ENCODE measurements at places on chromosomes 3 and 15. TPM values are rescaled to one million over a fixed set of nuclear protein-coding genes. Genes with fewer than 3 reads are reported as not detected.

The STAB1 gene
- total RNA-seq: 0.02 TPM

DNA sequence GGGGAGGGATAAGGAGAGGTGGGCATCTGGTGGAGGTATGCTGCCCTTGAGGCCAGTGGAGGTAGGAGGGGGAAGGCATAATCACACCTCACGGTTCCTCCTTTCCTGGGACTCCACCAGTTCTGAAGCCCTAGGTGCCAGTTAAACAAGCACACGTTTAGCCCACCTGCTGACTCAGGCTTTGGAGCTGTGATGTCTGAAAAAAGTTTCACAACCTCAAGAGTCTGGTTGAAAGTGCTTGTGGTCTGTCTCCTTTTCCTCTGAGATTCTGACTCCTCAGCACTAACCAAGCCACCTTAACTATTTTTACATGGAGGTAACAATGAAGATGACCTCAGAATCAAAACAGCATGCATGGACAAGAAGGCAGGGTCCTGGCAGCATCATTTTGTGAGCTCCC is 23.0 kb downstream of the HPS3 start:
- no peaks in the 10 kb centered on the region for H3K27me3 ChIP-seq
- peaks cover 18% of the 10 kb centered on the region for H3K4me1 ChIP-seq
- H3K4me3 ChIP-seq: no peak overlapping the region

- no peaks in the 10 kb centered on the region for H3K36me3 ChIP-seq
- DNase-seq: no peak
- H3K27me3 ChIP-seq: no peaks in the 10 kb centered on the region
- no peak overlapping the region for H3K27ac ChIP-seq
Observed at GRCh38 chr3:64873400-64873799, 185.6 kb upstream of the ADAMTS9 start.

DNA sequence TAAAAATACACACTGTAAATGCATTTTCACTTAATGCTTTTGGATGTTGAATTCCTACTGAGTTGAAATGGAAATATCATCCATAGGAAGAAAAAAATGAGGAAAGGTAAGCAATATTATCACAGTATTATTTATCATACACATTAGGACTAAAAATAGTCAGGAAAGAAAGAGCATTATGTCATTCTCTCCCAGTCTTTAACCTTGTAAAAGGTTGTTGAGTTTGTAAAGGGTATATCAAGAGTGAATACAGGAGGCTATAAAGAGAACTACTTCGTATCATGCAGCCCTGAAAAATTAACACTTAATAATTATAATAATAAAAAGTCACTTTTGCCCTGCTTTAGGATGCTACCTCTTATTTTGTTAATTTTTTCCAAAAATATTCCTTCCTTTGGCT is 395.8 kb downstream of the FOXP1 start:
- peaks cover 10% of the 10 kb centered on the region for H3K36me3 ChIP-seq
- DNase-seq: no peak
- no peak overlapping the region for H3K27ac ChIP-seq
- no peak overlapping the region for H3K4me3 ChIP-seq

DNA sequence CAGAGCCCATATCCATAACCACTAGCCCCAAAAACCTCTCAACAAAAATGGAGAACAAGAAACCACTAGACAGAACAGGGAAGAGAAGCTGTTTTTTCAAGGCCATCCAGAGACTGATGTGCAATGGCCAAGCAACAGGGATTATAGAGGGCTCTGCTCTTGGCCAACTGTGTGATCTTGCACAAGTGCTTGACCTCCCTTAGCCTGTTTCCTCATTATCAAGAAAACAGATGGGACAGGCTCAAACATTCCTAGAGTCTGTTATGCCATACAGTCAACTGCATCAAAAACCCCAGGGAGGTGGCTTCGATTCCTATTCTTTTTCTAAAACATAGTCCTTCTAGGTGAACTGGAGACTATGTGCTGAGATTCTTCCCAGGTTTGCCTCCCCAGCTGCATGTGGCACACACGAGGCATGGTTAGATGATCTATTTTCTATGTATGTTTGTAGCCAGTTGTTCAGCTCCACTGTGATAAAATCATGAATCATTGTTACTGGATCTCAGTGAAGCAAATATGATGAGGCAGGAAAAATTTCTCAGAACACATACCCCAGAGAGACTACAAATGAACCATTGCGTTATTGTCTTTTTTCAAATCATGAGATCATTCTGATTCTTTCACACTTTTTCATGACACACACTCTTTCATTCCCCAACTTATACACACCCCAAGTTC is 132.9 kb upstream of the TGFBR2 start:
- DNase-seq: no peak
- no peak overlapping the region for H3K4me3 ChIP-seq
- no peaks in the 10 kb centered on the region for H3K27me3 ChIP-seq

DNA sequence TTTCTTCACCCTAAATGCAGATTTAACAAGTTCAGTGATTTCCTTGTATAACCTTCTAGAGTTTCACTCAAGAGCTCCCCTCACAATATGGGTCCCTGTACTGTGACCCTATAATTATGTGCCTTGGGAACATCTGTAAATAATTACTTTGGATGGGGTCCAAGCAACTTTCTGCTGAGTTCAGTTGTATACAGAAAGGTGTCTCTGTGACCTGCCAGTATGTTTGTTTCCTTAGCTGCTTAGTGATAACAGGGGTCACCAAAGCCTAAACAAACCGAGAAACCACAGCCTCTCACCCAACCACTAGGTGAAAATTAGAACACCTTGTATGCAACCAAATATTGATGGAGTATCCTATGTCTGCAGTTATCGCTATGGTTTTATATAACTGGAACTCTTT is 29.8 kb upstream of the SLC25A36 start:
- peaks cover 5% of the 10 kb centered on the region for H3K27me3 ChIP-seq
- no peaks in the 10 kb centered on the region for H3K4me1 ChIP-seq
- H3K4me3 ChIP-seq: no peak overlapping the region

DNA sequence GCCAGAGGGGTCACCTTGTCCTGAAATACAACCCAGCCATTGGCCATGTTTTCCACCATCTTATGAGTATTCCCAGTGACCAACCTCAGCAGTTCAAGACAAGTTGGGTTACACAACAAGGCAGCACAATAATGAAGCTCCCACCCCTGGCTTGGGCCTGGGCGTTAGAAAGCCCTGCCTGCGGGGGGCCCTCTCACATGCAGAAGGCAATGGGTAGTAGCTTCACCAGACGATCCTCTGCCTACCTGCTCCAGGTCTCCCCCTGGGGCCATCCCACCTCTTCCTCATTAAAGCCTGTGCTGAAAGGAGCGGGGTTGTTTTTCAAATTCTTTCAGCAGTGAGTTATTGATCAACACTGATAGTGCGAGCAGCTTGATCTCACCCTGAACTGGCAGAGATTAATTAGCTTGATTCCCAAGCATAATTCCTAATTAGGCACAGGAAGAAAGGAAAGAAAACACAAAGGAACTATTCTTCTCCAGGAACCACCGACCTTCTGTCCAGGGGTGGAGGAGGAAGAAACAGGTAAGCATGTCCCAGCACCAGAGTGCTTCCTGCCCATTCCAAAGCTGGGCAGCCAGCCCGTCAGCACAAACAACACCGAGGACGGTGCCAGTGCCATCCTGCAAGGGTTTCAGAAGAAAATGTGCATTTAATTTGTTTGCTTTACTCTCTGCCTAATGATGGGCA is 79.7 kb upstream of the CGNL1 start:
- H3K27me3 ChIP-seq: no peaks in the 10 kb centered on the region
- no peak overlapping the region for H3K4me3 ChIP-seq
- peaks cover 7% of the 10 kb centered on the region for H3K4me1 ChIP-seq

The GPR87 gene
- total RNA-seq: 0.22 TPM

- no peak overlapping the region for H3K27ac ChIP-seq
- no peaks in the 10 kb centered on the region for H3K36me3 ChIP-seq
- peaks cover 1% of the 10 kb centered on the region for H3K27me3 ChIP-seq
- no peak for DNase-seq
- peaks cover 8% of the 10 kb centered on the region for H3K4me1 ChIP-seq
- H3K4me3 ChIP-seq: no peak overlapping the region
Observed at GRCh38 chr3:57961828-57962447, 46.3 kb upstream of the FLNB start.

GRCh38 chr3:147113293-147114044 is 292.9 kb downstream of the ZIC4 start:
- H3K27ac ChIP-seq: no peak overlapping the region
- H3K27me3 ChIP-seq: no peaks in the 10 kb centered on the region
- H3K36me3 ChIP-seq: no peaks in the 10 kb centered on the region
- no peak for DNase-seq
- H3K4me1 ChIP-seq: no peaks in the 10 kb centered on the region
- H3K4me3 ChIP-seq: no peak overlapping the region

- H3K4me1 ChIP-seq: peaks cover 7% of the 10 kb centered on the region
- no peak overlapping the region for H3K4me3 ChIP-seq
- H3K27me3 ChIP-seq: no peaks in the 10 kb centered on the region
- DNase-seq: no peak
- no peak overlapping the region for H3K27ac ChIP-seq
Observed at GRCh38 chr15:68151277-68151676, 53.9 kb downstream of the CALML4 start.

- H3K27me3 ChIP-seq: peaks cover 5% of the 10 kb centered on the region
- H3K27ac ChIP-seq: no peak overlapping the region
- H3K4me1 ChIP-seq: no peaks in the 10 kb centered on the region
- no peaks in the 10 kb centered on the region for H3K36me3 ChIP-seq
- H3K4me3 ChIP-seq: no peak overlapping the region
Observed at GRCh38 chr3:3307491-3307890, 128.0 kb upstream of the CRBN start.

- no peak overlapping the region for H3K27ac ChIP-seq
- peaks cover 3% of the 10 kb centered on the region for H3K27me3 ChIP-seq
- DNase-seq: no peak
- H3K4me1 ChIP-seq: no peaks in the 10 kb centered on the region
- no peaks in the 10 kb centered on the region for H3K36me3 ChIP-seq
Observed at GRCh38 chr3:13801361-13802204, 78.3 kb downstream of the WNT7A start.

DNA sequence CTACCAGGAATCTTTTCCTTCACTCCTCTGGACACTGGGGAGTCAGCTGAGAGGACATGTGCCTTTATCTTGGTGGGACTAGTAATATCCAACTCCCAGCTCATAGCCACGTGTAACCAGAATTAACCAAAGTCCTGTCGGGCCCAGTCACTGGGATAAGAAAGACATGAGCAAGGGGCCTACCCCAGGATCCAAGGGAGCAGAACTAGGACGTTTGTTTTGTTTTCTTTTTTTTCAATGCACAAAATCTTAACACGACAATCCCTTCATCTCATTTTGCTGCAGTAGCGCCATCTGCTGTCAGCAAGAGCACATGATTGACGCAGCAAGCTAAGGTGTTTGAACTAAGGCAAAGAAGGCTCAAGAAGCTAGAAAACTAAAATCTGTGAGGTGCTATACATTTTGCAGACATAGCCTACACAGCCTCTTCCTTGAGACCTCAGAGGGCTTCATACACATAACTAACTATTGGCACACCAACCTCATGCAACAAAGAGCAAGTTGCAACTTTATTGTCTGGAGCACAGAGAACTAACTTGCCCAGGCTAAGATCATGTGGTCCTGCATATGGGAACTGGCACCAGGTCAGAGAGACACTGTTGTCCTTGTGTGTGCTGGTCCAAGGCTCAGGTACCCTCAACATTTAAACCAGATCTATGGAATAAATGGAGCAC is 43.6 kb downstream of the RLBP1 start:
- H3K27me3 ChIP-seq: no peaks in the 10 kb centered on the region
- H3K27ac ChIP-seq: peak overlapping the region; percentile 58
- DNase-seq: peak; percentile 80

The CDHR4 gene
- total RNA-seq: 0.08 TPM

- H3K27me3 ChIP-seq: peaks cover 6% of the 10 kb centered on the region
- H3K4me1 ChIP-seq: no peaks in the 10 kb centered on the region
- H3K36me3 ChIP-seq: no peaks in the 10 kb centered on the region
Observed at GRCh38 chr15:33808720-33809457, 159.4 kb upstream of the CHRM5 start.

- no peaks in the 10 kb centered on the region for H3K4me1 ChIP-seq
- no peak overlapping the region for H3K4me3 ChIP-seq
- H3K27ac ChIP-seq: no peak overlapping the region
- no peaks in the 10 kb centered on the region for H3K36me3 ChIP-seq
- DNase-seq: no peak
Observed at GRCh38 chr3:94416768-94417167, 353.9 kb downstream of the NSUN3 start.

GRCh38 chr3:138114988-138115971 is at the start of gene DZIP1L:
DZIP1L (minus strand) TSS chr3:138115608; CDS start chr3:138103971, 11,637 bp downstream.
- peaks cover 39% of the 10 kb centered on the region for H3K27me3 ChIP-seq
- peaks cover 7% of the 10 kb centered on the region for H3K4me1 ChIP-seq
- peak within 1 kb of the TSS; percentile 73 for H3K4me3 ChIP-seq
- DNase-seq: peak; percentile 17
- no peaks in the 10 kb centered on the region for H3K36me3 ChIP-seq
- H3K27ac ChIP-seq: no peak within 1 kb of the TSS

DNA sequence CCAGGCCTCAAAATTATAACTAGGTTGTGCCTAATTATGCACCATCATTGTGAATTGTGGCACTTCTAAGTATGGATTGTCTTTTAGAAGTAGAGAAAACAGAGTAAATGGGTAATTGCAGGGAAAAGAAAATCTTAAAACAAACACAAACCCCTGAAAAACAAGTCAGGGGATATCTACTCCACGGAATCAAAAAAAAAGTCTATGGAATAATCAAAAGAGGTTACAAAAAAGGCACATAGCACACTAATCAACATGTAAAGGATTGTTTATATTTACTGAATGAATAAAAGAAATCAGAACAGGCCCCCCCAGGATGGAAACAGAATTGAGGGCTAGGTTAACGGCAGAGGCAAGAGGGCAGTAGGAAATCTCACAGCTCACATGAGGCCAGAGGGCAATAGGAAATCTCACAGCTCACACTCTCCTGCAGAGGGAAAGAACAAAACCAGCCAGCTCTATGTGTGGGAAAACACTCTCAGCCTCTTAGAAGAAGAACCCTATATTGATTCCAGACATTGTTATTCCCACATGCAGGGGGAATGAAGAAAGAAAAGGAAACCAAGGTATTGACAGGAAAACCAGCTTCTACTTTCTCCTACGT is 72.7 kb upstream of the FNDC3B start:
- H3K36me3 ChIP-seq: no peaks in the 10 kb centered on the region
- H3K4me1 ChIP-seq: no peaks in the 10 kb centered on the region

The ERC2 gene
- total RNA-seq: not detected
